Inflammatory macrophage treated with lipopolysaccharide for 4 hours (primary cell): ENCODE measurements at places on chromosomes 2 and 18.

DNA sequence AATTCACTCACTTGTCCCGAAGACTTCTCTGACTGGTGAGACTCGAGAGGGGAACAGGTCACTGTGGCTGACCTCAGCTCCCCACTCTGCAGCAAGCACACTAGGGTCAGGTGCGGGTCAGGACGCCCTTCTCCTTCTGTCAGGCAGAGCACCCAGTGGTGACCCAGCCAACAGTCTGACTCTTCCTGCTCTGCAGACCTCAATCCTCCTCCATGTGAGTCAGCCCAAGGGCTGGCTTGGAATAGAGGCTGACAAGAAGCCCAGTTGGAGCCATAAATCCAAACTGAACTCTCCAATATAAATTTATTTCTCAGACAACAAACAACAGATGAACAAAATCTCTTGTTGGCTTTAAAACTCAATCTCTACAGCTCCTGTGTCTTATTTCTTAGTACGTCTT lies 253.1 kb downstream of the SH3BP4 start:
- no peak for DNase-seq

GRCh38 chr2:1588051-1588977 lies 156.0 kb downstream of the PXDN start:
- no peak for DNase-seq

- no peak for DNase-seq
Observed at GRCh38 chr2:85145116-85145820, 12.1 kb downstream of the TCF7L1 start.

- DNase-seq = peak; percentile 89
Observed at GRCh38 chr18:8601277-8602032, 7.8 kb upstream of the RAB12 start.

DNA sequence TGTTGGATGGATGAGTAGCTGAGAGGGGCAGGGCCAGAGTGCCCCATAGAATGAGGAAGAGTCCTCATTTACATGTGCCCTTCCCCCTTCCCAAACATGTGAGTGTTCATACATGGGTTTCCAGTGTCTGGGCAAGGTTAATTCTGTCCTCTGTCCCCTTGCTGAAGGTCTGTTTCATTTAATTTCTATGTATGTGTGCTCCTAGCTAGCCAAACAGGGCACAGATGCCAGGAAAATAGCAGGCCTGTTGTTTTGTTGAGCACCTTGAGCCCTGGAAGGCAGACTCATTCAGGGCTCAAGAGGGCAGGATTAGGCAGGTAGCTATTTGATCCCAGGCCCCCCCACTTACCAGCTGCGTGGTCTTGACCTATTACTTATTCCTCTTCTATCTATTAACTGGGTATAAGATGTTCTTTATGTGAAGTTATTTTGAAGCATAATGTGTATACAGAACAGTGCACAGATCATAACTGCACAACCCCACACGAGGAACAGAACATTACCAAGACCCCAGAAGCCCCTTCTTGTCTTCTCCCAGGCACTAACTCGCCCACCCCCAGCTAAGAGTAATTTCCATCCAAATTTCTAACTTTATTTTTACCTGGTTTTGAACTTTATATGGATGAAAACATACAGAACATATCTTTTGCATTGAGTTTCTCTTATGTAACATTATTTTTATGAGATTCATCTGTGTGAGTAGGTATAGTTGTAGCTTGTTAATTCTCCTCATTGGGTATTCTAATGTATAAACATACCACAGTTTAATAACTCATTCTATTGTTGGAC lies 164.3 kb downstream of the RPIA start:
- no peak for DNase-seq

GRCh38 chr2:159617646-159618045 lies 1.3 kb upstream of the BAZ2B start:
- DNase-seq = no peak

GRCh38 chr18:47413327-47413726 lies 161.9 kb upstream of the SKOR2 start:
- DNase-seq = no peak

- peak; percentile 32 for DNase-seq
Observed at GRCh38 chr18:49178736-49179135, 228.0 kb upstream of the SMAD7 start.

DNA sequence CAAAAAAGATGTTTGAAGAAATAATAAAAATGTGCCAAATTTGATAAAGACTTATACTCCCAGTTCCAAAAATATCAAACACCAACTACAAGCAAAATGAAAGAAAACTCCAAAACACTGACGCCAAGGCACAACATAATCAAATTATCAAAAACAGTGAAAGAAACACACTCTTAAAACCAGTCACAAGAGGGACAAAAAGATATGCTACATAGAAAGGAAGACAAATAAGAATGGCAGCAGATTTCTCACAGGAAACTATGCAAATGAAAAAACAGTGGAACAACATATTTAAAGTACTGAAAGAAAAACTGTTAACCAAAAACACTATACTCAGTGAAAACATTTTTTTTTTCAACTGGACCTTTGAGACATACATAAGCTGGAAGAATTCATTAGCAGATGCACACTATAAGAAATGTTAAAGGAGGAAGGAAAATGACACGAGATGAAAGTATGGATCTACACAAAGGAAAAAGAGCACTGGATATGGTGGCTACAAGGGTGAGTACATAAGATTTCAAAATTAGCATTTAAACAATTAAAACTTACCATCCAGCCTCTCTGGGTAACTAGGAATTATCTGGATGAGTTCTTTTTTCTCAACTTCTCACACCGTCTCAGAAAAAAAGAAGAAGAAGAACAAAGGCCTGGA lies 94.0 kb upstream of the ACVR1C start:
- peak; percentile 6 for DNase-seq

- no peak for DNase-seq
Observed at GRCh38 chr2:102100371-102101096, 42.0 kb upstream of the IL1R1 start.

DNA sequence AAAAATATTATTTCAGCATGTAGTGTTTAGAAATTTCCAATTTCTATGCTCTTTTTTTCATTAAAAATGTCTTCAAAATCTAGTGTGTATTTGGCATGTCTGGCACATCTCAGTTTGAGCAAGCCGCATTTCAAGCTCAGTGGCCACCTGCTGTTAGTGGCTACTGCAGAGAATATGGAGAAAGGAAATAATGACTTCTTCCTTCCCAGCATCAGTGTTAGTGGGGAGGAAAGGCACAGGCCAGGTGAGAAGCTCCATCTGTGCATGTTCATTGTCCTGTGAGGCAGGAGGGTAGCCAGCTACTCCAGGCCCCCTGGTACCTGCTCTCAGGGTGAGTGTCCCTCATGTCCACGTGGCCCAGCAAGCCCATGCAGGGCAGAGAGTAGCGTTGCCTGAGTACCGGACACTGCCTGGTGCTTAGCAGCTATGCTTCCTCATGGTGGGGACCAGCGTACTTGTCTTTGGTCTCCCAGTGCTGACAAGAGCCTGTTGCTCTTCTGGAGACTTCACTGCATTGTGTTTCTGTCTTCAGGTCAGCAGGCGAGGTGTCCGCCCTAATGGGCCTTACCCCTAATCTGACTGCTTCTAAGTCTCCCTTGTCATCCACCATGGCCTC lies 67.4 kb upstream of the CHMP1B start:
- no peak for DNase-seq

DNA sequence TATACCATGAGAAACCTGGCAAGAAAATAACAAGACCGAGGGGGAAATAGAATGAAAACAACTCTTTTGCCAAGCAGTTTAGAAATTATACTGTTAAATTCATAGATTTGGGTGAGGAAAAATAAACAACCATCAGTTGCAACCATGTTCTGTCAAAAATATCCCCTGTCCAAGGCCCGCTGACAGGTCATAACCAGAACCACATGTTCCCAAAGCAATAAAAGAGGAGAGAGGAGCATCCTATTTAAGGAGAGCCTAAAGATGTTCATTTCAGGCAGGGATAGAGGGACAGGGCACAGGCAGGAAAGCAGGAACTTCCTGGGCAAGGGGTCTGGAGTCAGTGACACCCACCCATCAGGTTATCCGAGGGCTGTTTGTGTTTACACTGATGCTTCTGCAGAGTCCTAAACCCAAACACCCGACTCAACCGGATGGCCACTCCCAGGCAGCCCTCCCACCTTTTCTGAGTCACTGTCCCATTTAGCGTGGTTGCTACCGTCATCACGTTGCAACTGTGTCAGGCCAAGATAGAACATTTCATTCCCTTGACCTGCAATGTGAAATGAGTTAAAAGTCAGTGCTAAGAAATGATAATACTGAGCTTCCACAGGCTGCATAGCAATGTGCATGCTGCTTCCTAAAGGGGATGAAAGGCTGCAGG lies 468.3 kb upstream of the RAB12 start:
- no peak for DNase-seq

DNA sequence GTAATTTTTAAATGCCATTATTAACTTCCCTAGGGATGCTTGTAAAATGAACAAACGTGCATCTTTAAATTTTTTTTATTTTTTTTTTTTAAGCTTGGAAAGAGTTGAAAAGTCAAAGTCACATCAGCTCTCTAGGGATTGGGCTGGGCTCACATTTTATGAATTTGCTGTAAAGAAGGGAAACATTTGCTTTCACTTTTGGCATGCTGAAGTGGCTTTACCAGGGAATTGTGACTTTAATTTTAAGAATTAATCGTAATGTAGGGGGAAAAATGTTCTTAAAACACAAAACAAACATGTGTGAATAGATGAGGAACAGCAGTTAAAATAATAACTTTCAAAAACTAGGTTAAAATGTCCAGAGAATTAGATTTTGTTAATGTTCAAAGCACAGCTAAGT lies 123.0 kb downstream of the AGAP1 start:
- DNase-seq = no peak

DNA sequence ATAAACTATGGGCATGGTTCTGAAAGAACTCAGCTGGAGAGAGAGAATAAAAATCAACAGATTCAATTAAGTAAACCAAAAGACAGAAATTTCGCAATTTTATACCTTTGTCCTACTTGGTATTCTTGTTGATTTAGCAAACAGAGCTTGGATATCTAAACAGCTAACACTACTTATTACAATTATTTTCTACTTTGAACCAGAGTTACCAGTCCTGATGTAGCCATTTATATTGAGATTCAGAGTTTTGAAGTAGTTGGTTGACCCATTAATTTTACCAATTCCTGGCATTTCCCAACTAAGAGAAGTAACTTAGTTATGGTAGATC lies 48.9 kb downstream of the ASXL2 start:
- no peak for DNase-seq

DNA sequence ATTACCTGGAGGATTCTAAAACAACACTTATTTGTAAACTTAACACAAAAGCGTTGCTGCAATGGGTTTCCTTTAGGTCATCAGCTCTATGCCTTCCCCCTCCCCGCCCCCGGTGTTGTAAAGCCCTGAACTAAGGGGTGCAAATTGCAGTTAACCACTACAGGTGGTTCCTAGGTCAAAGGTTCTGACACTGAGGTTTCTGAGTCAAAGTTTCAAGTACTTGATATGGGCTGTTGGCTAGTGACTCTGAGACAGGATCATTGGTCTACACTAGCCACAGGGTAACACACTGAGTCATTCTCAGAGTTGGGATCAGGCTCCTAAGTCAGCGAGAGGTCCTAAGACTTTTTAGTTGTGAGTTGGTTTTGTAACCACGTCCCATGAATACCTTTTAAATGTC lies 15.4 kb downstream of the IL1B start:
- peak; percentile 33 for DNase-seq

DNA sequence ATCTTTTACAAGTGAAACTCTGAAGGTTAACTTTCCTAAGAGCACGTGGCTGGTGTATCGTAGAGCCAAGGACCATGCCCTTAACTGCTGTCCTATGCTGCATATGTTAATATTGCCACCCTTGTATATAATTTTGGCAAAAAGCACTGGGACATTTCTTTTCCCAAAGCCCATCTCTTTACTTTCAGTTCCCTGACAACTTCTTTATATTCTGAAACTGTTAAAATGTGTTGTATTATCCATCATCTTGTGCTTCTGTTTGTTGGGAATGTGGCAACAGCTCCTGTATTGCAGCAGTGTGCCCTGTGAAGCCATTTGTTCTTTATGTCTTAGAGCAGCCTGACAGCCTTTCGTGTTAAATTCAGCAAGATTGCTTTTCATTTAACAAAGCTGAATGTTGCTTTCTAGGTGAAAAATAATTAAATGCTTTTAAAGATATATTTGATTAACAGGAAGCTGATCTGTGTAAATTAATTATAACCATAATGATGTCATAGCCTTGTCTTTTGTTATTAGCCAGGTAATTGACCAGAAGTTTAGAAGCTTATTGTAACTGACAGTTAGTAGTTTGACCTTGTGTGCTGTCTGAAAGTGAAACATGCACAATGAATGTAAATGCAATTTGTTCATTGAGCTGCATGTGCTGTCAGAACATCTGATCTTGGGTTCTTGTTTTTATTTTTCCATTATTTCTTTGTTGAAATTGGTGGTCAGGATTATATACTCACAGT lies 9.7 kb downstream of the RHBDD1 start:
- DNase-seq = peak; percentile 11

- peak; percentile 61 for DNase-seq
Observed at GRCh38 chr2:112754564-112754963, 9.8 kb downstream of the CKAP2L start.

GRCh38 chr2:46999857-47000678 lies 84.5 kb upstream of the MCFD2 start:
- DNase-seq = no peak

DNA sequence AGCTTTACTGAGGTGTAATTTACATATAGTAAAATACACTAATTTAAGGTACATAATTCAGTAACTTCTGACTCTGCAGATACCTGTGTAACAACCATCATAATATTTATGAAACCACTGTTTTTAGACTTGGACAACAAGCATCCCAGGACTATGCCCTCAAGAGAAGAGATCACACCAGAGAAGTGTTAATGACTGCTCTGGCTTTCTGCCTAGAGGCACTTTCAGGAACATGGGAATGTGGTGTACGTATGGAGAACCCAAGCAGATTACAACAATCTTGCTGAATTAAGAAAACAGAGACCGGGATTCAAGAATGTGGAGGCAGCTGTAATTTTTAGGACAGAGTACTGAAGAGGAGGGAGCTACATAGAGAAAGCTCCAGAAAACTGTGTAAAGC lies 475.2 kb downstream of the LPIN1 start:
- DNase-seq = no peak

- no peak for DNase-seq
Observed at GRCh38 chr2:238459081-238459629, 32.4 kb downstream of the ASB1 start.

GRCh38 chr2:197615016-197615652 lies 60.3 kb downstream of the RFTN2 start:
- DNase-seq = no peak

DNA sequence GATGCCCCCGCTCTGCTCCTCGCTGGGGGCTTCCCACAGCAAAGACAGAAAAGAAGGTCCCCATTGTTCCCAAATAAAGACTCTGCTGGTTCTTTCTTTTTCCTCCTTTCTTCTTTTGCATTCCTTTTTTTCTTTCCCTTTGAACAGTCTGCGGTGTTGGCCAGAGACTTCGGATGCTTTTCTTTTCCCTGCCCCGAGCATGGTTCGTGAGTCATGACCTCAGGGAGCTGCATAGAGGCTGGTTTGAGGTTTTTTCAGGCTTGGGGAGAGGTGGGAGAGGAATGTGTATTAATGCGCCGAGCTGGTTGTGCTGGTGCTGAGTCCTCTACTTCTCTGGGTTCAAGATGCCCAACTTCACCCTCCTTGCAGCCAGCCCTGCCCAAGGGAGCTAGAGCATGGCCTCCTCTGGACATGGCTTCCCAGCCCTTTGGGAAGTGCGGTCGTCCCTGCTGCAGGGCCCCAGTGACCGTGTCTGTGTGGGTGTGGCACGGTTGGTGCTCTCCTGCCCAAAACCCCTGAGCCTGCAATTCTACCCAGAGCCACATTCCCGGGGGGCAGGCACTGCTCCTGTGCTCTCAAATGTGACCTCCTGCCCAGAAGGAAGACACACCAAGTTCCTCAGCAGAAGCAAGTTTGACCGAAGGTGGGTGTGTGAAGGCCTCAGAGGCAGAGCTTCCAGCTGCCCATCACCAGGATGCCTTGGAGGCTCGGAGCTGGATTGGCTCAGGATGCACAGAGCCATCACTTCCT lies 9.0 kb upstream of the ARHGEF4 start:
- no peak for DNase-seq
